ENCODE measurements at places on chromosomes 1 and 21.

DNA sequence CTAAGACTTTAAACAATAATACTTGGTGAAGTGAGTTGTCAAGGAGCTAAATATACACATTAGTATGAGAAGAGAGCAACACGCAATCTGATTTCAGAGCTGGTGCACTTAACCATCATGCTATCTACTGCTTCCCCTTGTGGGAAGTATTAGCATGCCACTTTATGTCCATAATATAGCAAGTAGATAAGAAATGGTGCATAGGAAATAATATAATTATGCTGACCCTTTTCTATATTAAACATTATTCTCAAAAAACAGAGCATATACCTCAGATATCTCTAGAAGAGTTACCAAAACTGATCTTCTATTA lies 63.4 kb downstream of the MAGI3 start:
- no peak for DNase-seq

GRCh38 chr21:32940079-32941014 lies 85.4 kb upstream of the OLIG2 start:
- DNase-seq, result no peak

- no peak for DNase-seq
Observed at GRCh38 chr1:83095570-83095969, 903.4 kb downstream of the TTLL7 start.

DNA sequence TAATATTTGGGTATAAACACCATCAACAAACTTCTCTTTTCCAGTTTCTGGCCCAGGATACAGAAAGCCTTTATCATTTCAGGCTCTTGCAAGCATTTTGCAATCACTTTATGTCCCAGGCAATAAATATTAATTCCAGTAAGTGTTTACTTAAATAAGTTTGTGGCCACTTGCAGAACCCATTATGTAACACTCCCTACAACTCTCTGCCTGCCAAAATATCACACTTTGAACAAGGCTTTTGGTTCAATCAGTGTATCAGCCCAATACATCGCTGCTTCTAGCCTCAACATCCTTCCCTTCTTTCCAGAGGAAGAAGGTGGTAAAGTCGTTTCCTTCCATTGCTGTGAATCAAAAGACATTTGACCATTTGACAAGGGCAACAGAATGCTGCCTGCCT lies 203.0 kb upstream of the USP25 start:
- DNase-seq, result no peak

- DNase-seq, result no peak
Observed at GRCh38 chr1:96982118-96982517, 260.5 kb downstream of the PTBP2 start.

GRCh38 chr1:172997941-172998361 lies 52.8 kb downstream of the TNFSF18 start:
- DNase-seq, result no peak

GRCh38 chr1:19758227-19758830 lies 41.4 kb downstream of the TMCO4 start:
- no peak for DNase-seq

DNA sequence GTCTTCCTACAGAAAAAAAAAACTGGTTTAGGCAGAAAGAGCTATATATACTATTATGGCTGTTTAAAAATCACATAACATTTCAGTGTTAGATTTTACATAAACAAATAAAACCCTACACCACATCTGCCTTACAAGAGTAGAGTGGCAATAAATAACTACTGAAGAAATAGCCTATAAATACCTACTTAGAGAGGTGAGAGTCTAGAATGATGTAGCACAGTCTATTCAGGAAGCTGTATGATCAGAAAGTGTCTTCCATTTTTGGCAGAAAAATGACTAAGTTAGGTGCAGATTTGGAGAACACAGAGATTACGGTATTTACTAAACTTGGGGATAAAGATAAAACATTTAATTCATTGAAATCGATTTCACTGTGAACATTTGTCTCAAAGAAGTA lies 75.5 kb downstream of the VAV3 start:
- no peak for DNase-seq

- DNase-seq, result no peak
Observed at GRCh38 chr1:103056423-103056822, 51.9 kb downstream of the COL11A1 start.

DNA sequence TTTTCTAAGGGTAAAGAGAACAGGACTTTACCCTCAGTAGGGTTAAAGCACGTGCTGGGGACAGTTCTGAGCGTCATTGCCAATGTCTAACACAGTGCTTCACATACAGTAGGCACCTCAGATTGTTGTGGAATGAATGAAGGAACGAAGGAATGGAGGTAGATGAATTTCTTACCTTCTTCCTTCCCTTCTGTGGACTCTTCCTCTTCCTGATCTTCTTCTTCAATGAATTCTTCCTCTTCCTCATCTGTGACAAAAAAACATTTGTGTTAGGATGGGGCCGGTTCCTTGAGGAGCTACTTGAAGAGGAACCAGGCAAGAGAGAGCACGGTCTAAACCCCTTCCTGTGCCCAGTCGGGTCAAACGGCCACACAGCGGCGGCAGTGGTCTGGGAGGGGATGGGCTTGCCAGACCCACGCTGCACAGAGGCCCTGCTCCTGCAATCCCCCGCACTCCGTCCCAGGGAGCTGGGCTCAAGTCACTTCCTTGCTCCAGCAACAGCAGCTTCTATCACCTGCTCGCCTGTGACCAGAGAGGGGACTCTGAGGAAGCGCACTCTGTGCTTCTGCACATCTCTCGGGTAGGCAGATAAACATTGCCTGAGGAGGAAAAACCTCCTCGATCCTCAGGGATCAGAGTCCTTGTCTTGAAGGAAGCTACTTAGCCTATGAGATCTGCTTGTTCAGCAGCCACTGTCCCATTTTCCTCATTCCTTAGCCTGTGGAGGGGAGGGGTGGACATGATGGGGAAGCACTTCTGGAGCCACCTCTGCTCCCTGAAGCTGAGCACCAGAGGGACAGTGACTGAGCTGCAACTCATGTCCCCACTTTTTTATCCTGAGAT lies 8.0 kb upstream of the SLC30A2 start:
- no peak for DNase-seq

DNA sequence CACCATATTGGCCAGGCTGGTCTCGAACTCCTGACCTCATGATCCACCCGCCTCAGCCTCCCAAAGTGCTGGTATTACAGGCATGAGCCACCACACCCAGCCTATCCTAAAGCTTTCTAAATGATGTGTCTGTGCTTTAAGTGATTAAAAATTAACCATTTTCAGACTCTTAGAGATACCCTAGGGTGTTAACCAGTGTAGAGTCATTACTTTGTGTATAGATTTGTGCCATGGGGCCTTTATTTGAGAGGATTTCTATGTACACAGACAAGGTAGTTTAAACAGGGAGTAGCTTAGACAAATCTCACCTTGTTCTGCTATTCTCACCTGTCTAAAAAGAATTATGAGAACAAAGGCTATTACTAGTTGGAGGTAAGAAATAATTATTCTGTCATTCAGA lies 12.7 kb upstream of the PLEKHM2 start:
- no peak for DNase-seq

GRCh38 chr1:182003953-182004586 lies 57.4 kb downstream of the ZNF648 start:
- DNase-seq, result no peak

- no peak for DNase-seq
Observed at GRCh38 chr1:235019471-235019870, 109.2 kb downstream of the TOMM20 start.

DNA sequence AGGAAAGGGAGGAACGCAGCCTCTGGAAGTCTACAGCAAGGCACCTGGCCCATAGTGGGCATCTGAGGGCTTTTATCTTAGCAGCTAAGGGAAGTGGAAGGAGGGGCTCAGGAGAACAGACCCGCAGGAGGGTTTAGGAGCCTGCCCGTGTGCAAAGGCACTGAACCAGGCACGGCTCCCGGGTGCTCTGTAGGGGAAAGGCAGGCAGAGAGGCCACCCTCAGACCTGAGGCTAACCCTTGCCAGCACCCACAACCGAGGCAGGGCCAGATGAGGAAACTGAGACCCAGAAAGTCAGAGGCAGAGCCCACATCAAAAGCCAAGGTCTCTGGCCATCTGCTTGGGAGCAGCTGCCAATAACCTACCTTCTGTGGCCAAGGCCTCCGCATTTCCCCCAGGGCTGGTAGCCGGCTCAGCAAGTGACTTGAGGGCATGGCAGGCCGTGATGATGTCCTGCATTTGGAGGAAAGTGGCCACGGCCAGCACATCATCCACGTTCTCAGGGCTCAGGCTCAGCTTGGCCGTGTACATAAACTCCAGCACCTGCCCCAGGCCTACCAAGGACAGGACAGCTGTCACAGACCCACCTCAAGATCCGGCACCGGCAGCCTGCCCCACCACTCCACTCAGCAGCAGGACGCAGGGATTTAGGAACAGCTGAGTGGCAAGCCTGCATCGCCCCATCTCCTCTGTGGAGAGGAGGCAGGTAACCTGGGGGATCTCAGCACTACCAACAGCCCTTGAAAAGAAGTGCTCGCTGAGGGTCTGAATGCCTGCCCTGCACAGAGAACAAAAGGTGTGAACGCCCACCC lies 29.1 kb downstream of the ZBTB17 start:
- DNase-seq, result no peak

GRCh38 chr1:90107990-90108389 lies 113.1 kb downstream of the ZNF326 start:
- no peak for DNase-seq

DNA sequence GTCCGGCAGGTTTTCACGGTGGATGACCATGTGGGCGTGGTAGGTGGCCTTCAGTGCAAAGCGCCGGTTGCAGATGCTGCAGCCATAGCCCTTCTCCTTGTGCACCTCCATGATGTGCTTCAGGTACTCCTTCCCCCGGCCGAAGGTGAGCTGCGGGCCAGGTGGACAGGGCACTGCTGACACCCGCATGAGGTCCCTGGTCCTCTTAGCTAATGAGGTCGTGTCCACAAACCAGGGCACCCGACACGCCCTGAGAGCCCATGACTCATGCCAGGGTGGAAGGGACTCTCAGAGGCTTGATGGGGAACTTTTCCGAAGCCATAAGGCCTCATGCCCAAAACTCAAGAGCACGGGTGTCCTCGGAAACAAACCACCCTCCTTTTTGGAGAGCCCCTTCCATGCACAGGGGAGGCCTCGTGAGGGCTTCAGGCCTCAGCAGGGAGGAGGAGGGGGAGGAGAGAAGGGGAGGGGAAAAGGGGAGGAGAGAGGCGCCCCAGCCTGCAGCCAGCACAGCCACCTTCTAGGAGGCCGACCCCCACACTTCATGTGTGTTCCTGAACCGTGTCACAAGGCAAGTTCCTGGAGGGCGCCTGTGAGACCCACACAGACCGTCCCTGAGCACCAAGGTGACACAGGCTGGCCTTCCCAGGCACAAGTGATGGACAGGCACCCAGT lies 54.4 kb upstream of the RIPK4 start:
- DNase-seq, result no peak

GRCh38 chr1:209076688-209077087 lies 506.8 kb upstream of the CAMK1G start:
- no peak for DNase-seq

DNA sequence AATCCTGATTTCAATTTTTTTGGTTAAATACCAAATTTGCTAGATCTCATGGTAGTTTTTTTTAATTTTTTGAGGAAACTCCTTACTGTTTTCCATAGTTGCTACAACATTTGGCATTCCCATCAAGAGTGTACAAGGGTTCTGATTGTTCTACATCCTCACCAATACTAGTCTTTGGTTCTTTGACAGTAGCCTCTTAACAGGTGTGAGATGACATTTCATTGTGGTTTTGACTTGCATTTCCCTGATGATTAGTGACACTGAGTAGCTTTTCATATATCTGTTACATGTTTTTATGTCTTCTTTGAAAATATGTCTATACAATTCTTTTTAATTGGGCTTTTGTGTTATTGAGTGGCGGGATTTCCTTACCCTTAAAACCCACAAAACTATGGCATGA lies 20.9 kb upstream of the RGS13 start:
- no peak for DNase-seq

- no peak for DNase-seq
Observed at GRCh38 chr1:2985067-2985561, 36.2 kb upstream of the ACTRT2 start.

DNA sequence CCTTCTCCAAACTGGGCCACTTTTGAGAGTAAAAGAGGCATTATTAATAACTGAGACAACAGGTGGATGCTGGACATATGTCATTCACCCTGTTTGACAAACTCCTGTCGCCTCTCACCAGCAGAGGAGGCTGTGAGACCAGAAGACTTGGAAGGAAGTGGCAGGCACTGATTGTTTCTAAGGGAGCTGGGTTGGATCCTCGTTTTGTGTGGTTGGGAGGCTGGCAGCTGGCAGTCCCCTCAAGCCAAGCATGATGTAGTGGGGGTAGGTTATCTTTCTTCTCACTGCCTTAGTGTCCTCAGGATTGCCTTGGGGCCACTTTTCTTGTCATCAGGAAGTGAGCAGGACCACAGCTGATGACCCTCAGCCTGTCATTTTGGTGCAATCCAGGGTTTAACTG lies 86.5 kb upstream of the KCNJ15 start:
- DNase-seq, result no peak

DNA sequence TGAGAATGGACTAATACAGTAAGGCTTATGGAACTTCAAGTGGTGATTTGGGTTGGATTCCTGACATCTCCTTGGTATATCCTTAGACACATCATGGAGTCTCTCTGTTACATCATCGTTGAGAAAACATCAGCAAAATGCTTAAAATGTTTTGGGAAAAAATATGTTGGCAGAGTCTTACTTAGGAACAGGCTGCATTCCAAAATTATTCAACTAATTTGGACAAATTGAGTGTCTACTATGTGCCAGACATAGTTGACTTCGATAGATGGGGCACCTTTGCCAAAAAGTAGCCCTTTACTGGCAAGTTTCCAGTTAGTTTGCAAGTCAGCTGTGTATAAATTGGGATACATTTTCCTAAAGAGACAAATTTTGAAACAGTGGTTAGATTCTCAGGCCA lies 253.4 kb upstream of the ST6GALNAC5 start:
- no peak for DNase-seq

GRCh38 chr1:82515650-82516049 lies 714.9 kb downstream of the ADGRL2 start:
- no peak for DNase-seq

DNA sequence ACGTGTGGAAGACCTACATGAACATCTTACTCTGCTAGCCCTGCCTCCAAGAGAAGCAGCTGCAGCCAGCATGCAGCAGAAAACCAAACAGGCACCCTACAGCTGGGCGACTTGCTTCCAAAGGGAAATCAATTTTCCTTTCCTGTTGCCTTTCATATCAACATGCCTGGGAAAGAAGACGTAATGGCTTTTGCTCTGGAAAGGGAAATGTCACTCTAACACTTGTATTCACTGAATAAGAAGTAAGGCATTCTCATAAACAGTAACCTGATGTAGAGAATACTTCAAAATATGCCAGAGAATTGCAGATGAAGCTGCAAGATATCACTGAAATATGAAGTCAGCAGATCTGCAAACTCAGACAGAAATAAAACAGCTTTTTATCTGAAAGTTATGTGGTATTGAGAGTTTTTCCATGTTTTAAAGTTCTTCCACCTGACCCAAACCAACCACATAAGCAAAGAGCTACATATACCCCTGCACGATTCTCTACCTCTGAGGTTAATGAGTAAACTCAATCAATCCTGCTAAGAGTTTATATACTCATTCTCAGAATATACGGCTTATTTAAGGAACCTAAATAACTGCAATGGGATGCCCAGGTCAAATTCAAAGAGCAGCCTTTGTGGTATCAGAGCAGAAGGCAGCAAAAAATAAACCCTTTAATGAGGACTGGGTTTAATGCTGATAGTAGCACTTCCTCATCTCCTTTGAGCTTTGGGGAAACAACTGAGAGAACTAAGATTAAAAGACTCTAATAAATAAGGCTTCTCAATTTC lies 150.9 kb downstream of the RERE start:
- DNase-seq, result no peak

Data from activated T-helper 1 cell treated with anti-CD3 and anti-CD28 coated beads, Interleukin-2, amount 50 U/mL, for 16 hours (primary cell).